ENCODE measurements at places on chromosomes 2 and 18.
A peak's percentile ranks its signal among the peaks of the same experiment; 100 is the strongest.

DNA sequence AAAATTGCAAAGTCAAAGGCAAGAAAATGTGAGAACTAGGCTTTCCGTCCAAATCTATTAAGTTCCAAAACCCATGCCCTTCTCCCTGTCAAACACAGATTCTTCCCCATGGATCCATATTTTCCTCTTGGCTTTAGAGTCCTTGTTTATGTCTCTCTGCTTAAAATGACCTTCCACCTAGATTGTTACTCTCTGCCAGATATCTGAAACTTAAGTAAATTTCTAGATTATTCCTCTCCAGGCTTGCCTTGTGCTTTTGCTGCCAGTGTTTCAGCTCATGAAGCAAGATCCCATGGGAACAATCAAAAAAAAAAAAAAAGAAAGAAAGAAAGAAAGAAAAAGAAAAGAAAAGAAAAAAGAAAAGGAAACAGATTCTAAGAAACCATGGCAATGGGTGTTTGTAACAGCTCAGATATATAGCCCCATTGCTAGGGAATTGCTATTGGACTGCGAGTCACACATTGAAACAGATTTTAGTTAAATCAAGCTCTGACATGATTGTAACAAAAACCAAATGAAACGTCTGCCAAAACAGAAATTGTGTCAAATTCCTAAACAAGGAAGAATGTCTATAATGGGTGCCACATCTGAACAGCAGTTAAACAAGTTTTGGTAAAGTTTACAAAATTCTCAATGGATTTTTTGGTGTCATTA, 660.7 kb upstream of the CNTNAP5 start:
- DNase-seq = no peak

DNA sequence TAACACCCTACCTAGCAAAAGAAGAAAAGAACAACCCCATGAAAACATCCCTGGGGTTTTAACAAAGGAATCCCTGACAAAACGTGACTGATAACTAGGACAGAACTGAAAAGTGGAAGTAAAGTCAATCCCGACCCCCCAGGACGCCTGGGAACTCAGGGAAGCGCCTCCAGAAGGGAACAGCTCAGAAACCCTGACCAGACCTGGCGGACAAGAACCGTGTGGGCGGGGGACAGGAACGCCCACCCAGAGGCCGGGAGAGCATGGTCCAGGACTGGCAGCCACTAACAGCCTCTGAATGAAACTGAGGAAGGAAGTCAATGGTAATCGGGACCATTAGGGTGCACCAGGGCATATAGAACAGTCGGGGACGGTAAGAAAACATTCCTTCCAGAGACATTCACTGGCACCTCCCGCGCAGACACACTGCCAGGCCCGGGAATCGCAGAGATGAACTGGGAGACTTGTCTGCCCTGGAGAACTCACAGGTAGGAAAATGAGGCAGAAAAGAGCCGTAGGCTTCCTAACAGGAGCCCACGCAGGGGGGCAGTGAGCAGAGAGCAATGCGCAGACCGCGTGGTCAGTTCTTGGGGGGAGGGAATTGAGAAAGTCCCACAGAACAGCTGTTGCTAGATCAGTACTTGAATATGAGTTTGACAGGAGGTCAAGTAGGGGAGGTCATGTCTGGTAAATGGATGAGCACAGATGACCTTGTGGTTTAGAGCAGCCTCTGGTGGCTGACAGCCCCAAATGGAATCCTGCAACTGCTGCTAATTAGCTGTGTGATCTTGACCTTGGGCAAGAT, 1.3 kb upstream of the TBC1D8 start:
- no peak for DNase-seq

GRCh38 chr18:543447-544078, 36.6 kb upstream of the CETN1 start:
- no peak for DNase-seq

DNA sequence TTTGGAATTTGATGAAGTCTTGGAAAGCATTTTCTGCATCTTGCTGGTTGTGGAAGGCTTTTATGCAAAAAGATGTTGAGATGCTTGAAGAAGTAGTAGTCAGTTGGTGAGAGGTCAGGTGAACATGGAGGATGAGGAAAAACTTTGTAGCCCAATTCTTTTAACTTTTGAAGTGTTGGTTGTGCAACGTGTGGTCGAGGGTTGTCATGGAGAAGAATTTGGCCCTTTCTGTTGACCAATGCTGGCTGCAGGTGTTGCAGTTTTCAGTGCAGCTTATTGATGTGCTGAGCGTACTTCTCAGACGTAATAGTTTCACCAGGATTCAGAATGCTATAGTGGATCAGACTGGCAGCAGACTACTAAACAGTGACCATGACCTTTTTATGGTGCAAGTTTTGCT, 508.4 kb upstream of the MAP2 start:
- DNase-seq = no peak

DNA sequence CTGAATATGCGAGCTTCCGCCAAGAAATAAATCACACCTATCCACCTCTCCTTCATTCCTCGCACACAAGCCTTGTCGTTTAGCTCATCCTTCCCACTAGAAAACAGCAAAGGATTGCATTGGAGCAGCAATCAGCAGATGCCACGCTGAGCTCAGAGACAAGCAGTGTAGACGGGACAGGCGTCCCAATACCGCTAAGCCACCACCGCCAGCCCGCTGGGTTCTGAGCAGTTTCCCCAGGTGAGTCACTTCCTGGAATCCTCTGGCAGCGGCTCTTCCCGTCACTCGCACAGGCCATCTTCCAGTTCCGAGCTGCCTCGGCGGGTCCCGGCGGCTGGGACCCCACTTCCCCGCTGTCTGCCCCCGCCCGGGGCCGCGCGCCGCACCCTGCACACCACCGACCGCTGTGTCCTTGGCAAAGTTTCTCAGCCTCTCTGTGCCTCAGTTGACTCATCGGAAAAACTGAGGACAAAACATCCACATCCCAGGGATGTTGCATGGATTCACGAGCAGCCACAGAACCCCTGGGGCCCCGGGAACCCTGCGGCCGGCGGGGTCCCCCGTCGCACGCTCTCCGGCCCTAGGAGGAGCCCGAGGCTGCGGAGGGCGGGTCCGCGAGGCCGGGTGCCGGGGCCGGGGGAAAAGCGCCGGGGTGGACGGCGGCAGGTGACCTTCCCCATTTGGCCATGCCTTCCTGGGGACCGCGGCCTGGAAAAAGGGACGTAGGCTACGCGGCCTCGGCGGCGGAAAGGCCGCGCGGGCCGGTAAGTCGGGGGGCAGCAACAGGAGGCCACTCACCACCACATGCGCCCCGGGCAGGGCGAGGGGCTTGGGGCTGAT, 573 bp downstream of the KDSR start:
- peak; percentile 67 for DNase-seq

- no peak for DNase-seq
Measured at GRCh38 chr18:62144338-62144737, 42.5 kb downstream of the PIGN start.

GRCh38 chr2:19098467-19099160, 259.8 kb downstream of the OSR1 start:
- no peak for DNase-seq

- peak; percentile 29 for DNase-seq
Measured at GRCh38 chr18:49227441-49228165, 232.8 kb downstream of the DYM start.

GRCh38 chr2:71706121-71706520, 252.8 kb downstream of the DYSF start:
- DNase-seq = no peak

DNA sequence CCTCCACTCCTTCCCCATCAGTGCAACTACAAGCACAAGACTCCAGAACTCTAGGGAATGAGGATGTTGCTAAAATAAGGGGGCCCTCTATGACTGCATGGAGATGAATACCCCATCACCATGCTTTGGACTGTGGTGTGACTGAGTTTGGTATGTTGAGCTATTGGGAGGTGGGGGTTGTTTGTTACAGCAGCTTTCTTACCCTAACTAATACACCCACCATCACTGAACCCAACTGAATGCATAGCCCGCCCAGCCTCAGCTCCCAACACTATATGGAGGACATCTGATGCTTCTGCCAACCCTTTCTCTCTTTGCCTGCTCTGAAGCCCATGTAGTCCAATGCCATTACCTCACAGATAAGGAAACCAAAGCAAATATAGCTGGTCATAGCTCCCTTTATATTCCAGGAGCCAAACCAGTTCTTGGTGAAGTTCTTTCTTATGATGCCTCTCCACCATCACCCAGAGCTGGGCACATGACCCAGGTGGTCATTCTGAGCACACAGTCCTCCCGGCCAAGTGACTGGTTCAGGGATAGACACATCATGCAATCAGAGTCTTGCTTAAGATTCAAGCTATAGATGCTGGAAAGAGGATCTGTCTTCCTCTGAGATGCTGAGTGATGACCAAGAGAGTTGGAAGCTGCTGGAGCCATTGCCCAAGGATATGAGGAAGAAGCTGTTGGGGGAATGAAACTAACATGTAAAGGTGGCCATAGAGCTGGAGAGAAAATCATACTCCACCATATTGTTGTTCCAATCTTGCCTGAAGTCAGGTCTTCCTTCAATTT, 155.6 kb upstream of the HAAO start:
- no peak for DNase-seq

DNA sequence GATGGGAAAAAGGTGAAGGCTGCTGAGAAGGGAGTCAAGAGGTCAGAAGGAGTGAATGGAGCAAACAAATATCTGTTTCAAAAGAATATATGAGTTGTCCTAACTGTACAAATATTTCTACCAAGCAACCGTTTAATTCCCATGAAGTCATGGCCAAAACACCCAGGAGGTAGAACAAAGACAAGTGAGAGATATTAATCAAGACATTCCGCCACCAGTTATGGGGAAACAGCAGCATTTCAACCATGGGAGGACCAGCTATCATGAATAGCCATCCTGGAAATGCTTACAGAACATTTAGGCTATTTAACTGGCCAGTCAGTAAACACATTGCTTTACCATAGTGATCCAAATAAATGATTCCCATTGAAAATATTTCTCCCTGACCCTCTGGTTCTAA, 396.3 kb downstream of the IRS1 start:
- no peak for DNase-seq

DNA sequence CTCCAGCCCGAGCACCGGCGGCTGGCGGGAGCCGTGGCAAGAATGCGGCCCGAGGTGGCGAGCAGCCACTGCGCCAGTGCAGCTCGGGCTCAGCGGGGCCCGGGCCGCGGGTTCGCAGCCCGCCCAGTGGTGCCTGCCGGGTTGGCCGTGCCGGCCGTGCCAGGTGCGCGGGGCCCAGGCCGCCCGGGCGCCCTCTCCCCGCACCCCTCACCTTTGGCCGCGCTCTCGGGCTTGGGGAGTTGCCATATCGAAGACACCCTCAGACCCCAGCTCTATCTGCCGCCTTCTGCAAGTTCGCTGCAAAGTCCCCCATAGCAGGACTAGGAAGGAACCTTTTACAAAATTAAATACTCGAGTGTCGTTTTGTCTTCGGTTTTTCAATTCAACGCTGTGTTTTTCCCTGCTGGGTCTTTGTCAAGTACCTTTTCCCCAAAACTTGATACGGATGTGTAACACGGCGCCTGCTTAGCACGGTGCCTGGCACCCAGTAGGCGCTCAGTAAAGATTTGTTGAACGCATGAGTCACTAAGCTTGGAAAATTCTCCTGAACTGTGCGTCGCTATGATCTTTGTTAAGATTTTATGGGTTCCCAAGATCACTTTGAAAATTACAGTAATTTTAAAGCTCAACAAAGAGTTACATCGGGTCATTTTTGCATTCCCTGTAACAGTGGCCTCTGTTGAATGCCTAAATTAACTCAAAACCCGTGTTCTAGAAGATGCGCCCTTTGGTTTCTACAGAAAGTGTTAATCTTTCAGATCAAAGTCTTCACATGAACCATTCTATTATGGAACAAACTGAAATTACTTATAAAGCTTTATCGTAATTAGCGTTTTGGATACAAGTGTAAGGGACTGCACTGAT, 750 bp downstream of the STRADB start:
- no peak for DNase-seq

GRCh38 chr18:41714872-41715271, 240.2 kb upstream of the PIK3C3 start:
- no peak for DNase-seq

GRCh38 chr2:165700531-165700930, 93.5 kb downstream of the GALNT3 start:
- no peak for DNase-seq

- no peak for DNase-seq
Measured at GRCh38 chr2:221641181-221641871, 69.2 kb upstream of the EPHA4 start.

DNA sequence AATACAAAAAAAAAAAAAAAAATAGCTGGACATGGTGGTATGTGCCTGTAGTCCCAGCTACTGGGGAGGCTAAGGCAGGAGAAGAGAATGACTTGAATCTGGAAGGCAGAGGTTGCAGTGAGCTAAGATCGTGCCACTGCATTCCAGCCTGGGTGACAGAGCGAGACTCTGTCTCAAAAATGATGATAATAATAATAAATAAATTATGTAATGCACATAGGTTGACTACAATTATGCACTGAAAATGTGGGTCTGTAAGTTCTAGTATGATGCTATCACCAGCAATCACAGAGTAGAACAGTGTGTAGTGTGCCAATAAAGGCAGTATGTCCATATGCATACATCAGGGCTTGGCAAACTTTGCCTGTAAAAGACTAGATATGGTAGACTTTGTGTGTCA, 55.6 kb upstream of the MYCN start:
- DNase-seq = no peak

GRCh38 chr2:158269143-158269542, 167.5 kb downstream of the UPP2 start:
- no peak for DNase-seq
